Fibroblast of skin of back (primary cell): ENCODE measurements at places on chromosomes 11 and 22.
A peak's percentile ranks its signal among the peaks of the same experiment; 100 is the strongest.

- DNase-seq: no peak
Measured at GRCh38 chr11:75333807-75334140, 17.7 kb downstream of the ARRB1 start.

DNA sequence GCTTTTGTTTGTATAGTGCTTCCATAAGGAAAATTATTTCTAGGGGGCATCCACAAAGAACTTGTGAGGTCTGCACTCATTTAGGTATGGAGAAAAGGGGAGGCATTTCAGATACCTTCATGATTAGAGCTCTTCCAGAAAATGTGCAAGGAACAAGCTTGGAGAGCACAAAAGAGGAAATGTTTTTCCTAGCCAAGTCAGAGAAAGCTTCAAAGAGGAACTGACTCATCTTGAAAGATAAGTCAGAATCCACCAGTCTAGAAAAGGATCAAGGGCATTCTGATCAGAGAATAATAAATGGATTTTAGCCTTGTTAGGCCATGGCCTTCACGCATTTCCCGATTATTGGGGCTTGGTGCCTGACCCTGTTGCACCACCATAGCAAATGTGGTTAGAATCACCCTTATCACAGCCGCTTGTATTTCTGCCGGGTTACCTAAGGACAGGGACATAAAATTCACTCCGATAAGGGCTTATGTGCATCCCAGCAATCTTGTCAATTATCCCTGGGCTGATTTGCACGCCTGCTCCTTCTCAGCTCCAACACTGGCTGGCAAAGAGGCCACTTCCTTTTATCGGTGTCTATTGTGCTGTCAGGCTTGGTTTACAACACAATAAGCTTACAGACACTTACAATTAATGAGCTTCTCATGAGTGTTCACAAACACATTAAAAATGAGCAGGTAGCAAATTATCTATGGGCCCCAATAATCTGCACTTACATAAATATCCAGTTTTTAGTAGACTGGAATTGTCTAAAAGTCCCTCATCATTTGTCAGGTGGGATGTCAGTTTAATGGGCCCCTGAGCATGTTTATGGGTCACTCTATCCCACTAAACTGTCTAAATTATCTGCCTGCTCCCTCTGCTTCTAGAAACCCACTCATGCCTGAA, 613.5 kb downstream of the SOX6 start:
- no peak for DNase-seq

DNA sequence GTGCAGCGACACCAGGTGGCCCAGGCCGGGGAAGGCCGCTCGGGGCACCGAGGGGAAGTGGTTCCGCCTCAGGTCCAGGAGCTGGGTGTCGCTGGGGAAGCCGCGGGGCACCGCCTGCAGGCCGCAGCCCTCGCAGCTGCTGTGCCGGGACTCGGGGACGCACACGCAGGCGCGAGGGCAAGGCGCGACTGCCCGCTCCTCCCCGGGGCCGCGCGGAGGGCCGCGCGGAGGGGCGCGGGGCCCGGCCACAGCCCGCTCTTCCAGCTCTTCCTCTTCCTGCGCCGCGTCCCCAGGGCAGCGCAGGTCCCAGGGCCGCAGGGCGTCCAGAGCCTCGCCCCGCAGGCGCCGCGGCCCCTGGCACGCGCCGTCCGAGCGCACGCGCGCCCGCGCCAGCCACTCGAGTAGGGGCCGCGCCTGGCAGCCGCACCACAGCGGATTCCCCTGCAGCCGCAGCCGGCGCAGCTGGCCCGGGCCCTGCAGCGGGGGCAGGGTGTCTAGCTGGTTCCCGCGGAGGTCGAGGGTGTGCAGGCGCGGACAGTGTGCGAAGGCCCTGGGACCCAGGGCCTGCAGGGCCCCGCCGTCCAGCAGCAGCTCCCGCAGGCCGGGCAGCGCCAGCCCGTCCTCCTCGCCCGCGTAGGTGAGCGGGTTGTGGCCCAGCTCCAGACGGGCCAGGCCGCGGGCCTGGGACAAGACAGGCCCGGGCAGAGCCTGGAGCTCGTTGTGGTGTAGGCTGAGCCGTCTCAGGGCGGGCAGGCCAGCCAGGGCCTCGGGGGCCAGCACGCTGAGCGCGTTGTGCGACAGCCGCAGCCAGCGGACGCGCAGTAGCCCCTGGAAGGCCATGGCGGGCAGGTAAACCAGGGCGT, 2.8 kb downstream of the CHADL start:
- DNase-seq: peak; percentile 30

- no peak for DNase-seq
Measured at GRCh38 chr22:40198733-40199132, 21.0 kb downstream of the TNRC6B start.

DNA sequence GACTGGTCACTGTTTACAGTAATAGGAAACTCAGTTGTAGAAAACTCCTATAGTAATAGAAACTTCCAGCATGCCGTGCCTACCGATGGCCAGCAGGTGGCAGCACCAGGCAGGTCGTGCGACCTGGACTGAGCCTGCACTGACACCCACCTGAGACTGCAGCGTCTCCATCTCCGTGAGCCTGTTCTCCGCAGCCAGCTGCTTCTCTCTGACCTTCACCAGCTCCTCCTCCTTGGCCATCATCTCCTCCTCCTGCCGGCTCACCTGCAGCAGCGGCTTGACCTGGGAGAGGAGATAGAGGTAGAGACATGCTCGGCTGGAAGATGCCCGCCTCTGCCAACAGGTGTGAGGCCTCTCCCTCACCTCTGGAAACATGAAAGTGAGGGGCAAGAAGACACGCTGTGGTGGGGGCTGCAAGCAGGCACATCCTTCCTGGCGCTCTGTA, 48.5 kb downstream of the APOL1 start:
- DNase-seq: peak; percentile 47

GRCh38 chr11:76241243-76242000, 35.1 kb upstream of the WNT11 start:
- DNase-seq: no peak

DNA sequence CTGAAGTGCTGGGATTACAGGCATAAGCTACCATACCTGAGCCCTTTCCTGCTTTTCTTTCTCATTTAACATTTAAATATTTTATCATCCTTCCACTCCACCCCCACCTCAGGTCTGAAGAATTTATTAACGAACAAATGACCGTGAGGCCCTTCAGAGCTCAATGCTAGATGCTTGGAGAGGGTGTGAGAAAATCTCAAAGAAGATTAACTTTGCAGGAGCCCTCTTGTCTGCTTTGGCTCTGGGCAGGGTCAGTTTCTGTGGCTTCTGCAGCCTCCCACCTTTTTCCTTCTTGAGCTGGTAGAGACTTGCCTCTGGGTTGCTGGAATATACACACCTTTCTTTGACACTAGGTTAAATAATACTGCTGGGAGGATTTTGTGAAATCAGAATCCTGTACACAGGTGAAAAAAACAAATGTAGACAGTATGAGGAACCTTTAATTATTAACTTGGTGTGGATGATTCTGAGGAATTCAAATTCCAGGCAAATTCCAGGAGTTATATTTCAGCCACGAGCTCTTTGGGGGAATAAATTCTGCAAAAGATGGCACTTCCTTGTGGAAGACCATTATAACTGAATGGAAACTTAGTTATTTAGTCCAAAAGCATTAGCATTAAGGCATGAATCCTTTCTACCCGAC, 3.4 kb upstream of the ZBTB44 start:
- no peak for DNase-seq

- no peak for DNase-seq
Measured at GRCh38 chr11:67542169-67542568, 18.9 kb upstream of the CABP2 start.

- peak; percentile 45 for DNase-seq
Measured at GRCh38 chr22:24768537-24769374, 5.8 kb downstream of the PIWIL3 start.

GRCh38 chr11:108035690-108036089, 27.0 kb downstream of the CUL5 start:
- no peak for DNase-seq

GRCh38 chr22:30405731-30406130, 8.9 kb downstream of the SEC14L2 start:
- no peak for DNase-seq

- DNase-seq: no peak
Measured at GRCh38 chr22:19961868-19962245, 20.2 kb upstream of the TXNRD2 start.

DNA sequence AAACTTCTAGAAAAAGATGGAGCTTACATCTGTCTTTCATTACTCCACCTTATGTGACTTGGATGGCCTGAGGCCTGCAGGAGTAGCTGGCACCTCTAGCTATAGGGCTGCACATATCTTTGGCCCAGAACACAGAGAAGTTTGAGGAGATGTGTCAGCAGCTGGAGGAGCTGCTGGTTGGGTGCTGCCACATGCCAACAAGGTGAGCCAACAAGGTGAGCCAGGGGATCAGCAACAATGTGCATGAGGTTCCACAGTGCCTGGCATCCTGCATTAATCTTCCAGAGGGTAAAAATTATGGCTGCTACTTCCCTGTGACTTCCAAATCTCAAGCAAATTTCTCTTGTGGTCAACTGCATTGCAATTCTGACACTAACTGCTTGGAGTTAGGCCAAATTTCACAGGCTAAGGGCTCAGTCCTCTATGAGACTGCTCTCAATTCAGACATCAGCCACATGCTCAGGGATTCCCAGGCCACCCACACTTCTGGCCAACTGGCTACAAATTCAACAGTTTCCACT, 16.0 kb downstream of the RBM7 start:
- DNase-seq: peak; percentile 52

DNA sequence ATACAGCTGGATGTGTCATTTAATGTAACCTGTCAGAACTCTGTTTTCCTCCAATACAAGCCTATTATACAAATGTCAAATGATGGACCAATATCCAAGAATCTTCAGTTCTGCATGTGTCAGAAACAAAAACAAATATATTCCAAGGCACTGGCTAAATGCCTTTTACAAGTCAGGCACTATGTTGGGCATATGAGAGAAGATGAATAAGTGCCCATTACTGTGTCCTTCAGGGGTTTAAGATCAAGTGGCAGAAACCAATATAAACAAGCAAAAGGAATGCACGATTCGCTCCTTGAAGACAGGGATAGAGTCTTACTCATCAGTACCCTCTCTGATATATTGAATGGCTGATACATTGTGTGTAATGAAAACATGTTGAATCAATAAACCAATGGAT, 254.4 kb downstream of the TTC28 start:
- no peak for DNase-seq
